IMR-90 (cell line): ENCODE measurements at places on chromosomes 3 and 15.

DNA sequence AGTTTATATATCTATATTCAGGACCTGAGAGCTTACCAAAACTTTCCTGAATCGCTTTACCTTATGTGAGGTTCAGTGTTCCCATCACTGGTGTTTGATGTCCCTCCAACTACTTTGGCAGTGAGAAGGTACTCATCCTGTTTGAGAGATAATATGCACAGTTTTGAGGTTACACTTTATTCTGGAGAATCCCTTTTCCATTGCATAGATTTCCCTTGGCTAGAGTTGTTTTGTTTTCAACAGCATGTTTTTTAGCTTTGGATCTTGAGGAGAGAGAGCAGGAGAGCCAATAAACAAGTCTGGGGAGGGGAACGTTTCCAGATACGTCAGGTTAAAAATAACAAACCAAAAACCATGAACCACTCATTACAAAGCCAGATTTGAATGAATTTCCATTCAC, 33.6 kb downstream of the CD200 start:
- no peak for DNase-seq
- 0 out of 2 replicates have a peak, but pooled peaks cover 2% of the 10 kb centered on the region for H3K36me3 ChIP-seq
- no peaks in the 10 kb centered on the region; the same call in 1 of the 2 replicates for H3K27me3 ChIP-seq
- H3K4me3 ChIP-seq, result no peak overlapping the region

DNA sequence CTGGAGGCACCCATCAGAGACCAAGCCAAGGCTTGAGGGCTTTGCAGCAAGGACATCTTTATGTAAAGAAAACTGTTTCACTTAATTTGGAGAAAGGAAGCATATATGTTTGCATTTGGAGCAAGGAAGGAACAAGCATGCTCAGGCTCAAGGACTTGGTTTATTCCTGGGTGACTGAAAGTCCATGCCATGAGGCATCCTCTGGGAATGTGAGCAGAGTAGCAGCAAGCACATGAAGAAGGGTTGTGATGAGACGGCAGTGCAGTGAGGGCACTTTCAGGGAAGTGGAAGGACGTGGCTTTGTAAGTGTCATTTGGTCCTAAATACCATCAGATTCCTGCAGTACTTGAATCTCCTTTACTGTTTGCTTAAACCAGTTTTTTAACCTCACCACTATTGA, 26.8 kb downstream of the POLG start:
- peak; percentile 82 for DNase-seq
- H3K4me1 ChIP-seq, result peaks cover 7% of the 10 kb centered on the region; the same call in 1 of the 2 replicates
- no peak overlapping the region for H3K4me3 ChIP-seq
- H3K27me3 ChIP-seq, result no peaks in the 10 kb centered on the region

GRCh38 chr3:17982211-17982880, 239.9 kb upstream of the TBC1D5 start:
- H3K36me3 ChIP-seq, result no peaks in the 10 kb centered on the region
- no peaks in the 10 kb centered on the region for H3K4me1 ChIP-seq
- no peak for DNase-seq
- H3K4me3 ChIP-seq, result no peak overlapping the region
- no peak overlapping the region for H3K27ac ChIP-seq
- H3K27me3 ChIP-seq, result no peaks in the 10 kb centered on the region

DNA sequence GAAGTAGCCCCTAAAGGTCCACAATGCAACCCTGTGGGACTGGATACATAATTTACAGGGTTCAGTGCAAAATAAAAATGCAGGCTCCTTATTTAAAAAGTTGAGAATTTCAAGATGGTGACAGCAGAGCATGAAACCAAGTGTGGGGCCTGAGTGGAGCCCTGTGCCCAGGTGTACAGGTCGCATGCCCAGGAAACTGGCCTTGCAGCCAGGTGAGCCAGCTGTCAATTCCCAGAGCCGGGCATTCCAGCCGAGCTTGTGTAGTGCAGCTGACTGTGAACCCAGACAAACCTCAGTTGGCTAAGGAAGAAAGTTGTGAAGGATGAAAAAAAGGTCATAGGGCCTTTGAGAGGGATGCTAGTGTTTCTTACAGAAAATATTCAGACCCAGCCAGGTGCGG, 27.6 kb downstream of the POPDC2 start:
- DNase-seq, result no peak
- H3K27me3 ChIP-seq, result no peaks in the 10 kb centered on the region
- no peak overlapping the region for H3K4me3 ChIP-seq
- no peaks in the 10 kb centered on the region for H3K36me3 ChIP-seq

DNA sequence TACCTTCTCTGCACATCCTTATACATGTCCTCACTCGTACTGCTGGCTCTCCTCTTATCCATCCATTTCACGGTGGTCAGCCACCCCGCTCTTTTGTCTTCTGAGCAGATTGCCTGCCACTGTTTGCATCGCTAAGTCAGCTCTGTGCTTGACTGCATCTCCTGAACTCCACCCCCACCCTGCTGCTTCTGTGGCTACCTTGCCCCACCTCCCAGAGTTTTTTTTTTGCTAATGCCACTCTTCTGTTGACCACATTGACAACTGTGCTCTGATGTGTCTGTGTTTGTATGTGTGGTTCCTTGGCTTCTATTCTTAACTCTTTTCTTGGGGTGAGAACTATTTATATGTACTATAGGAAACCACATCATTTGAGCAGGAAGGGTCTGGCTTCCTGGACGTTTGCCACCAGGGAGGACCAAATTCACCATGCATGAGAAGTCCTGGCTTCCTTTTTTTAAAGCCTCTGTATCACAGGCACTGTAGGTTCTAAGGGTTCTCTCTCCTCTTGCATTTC, 12.8 kb upstream of the MTMR10 start:
- H3K27ac ChIP-seq, result no peak overlapping the region
- H3K4me1 ChIP-seq, result peaks cover 2% of the 10 kb centered on the region
- peaks cover 8% of the 10 kb centered on the region for H3K27me3 ChIP-seq
- H3K36me3 ChIP-seq, result no peaks in the 10 kb centered on the region
- DNase-seq, result no peak

GRCh38 chr15:31419820-31420219, 93.2 kb downstream of the KLF13 start:
- H3K27me3 ChIP-seq, result no peaks in the 10 kb centered on the region
- H3K27ac ChIP-seq, result no peak overlapping the region
- H3K4me3 ChIP-seq, result no peak overlapping the region
- DNase-seq, result no peak

GRCh38 chr3:42711491-42712343, 9.1 kb upstream of the HHATL start:
- no peak for DNase-seq
- no peaks in the 10 kb centered on the region for H3K4me1 ChIP-seq
- H3K4me3 ChIP-seq, result no peak overlapping the region
- no peaks in the 10 kb centered on the region for H3K36me3 ChIP-seq
- peaks cover 61% of the 10 kb centered on the region for H3K27me3 ChIP-seq

GRCh38 chr3:73073091-73073707, 11.7 kb downstream of the EBLN2 start:
- H3K27ac ChIP-seq, result no peak overlapping the region
- H3K27me3 ChIP-seq, result no peaks in the 10 kb centered on the region
- DNase-seq, result peak; percentile 21
- H3K4me3 ChIP-seq, result no peak overlapping the region
- H3K36me3 ChIP-seq, result no peaks in the 10 kb centered on the region; the same call in 1 of the 2 replicates

DNA sequence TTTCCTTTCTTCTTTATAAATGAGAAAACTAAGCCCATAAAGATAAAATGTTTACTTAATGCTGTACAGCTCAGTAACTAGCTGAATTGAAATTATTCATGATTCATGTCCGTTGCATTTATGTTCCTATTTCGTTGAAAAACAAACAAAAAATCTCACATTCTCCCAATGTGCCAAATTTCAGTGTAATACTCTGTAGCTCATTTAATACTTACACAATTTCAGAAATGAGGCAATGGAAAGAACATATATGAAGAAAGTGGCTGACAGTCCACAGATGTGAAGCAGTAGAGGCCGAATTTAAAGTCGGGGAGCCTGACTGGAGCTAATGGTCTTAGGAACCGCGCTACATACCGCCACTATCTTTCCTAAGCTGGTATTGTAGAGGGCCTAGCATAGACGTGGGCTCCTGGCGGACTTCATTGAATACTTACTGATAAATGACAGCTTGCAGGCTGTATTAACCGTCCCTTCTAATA, 651 bp downstream of the PLSCR2 start:
- H3K4me1 ChIP-seq, result peaks cover 4% of the 10 kb centered on the region
- peak; percentile 8 for DNase-seq
- H3K36me3 ChIP-seq, result no peaks in the 10 kb centered on the region

- no peaks in the 10 kb centered on the region for H3K27me3 ChIP-seq
- no peaks in the 10 kb centered on the region for H3K36me3 ChIP-seq
- DNase-seq, result no peak
- H3K27ac ChIP-seq, result no peak overlapping the region
- H3K4me3 ChIP-seq, result no peak overlapping the region
- no peaks in the 10 kb centered on the region; the same call in 1 of the 2 replicates for H3K4me1 ChIP-seq
Measured at GRCh38 chr3:45566196-45566595, 28.4 kb upstream of the LIMD1 start.

- H3K4me3 ChIP-seq, result no peak overlapping the region
- H3K4me1 ChIP-seq, result 0 out of 2 replicates have a peak, but pooled peaks cover 3% of the 10 kb centered on the region
- H3K36me3 ChIP-seq, result no peaks in the 10 kb centered on the region
- DNase-seq, result peak; percentile 80
Measured at GRCh38 chr15:77840991-77841775, 208.5 kb upstream of the LINGO1 start.

GRCh38 chr3:146543461-146544001, 876 bp downstream of the PLSCR1 start:
- peak overlapping the region; percentile 89 for H3K27ac ChIP-seq
- H3K27me3 ChIP-seq, result no peaks in the 10 kb centered on the region
- H3K4me3 ChIP-seq, result peak overlapping the region; percentile 95
- peaks cover 8% of the 10 kb centered on the region; the same call in 1 of the 2 replicates for H3K4me1 ChIP-seq
- DNase-seq, result peak; percentile 16
- peaks cover 4% of the 10 kb centered on the region; the same call in 1 of the 2 replicates for H3K36me3 ChIP-seq

DNA sequence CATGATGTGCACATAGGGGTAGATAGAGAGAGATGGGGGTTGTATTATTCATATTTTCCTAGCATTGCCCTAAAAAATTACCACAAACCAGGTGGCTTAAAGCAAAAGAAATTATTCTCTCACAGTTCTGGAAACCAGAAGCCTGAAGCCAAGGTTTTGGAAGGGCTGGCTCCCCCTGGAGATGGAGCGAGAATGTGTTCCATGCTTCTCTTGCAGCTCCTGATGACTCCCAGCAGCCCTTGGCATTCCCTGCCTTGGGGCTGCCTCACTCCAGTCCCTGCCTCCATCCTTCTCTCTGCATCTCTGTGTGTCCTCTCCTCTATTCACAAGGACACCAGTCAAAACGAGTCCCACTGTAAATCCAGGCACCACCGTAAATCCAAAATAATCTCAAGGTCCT, 91.5 kb upstream of the FAM174B start:
- H3K27ac ChIP-seq, result no peak overlapping the region
- no peak for DNase-seq
- H3K27me3 ChIP-seq, result no peaks in the 10 kb centered on the region
- no peaks in the 10 kb centered on the region for H3K4me1 ChIP-seq

DNA sequence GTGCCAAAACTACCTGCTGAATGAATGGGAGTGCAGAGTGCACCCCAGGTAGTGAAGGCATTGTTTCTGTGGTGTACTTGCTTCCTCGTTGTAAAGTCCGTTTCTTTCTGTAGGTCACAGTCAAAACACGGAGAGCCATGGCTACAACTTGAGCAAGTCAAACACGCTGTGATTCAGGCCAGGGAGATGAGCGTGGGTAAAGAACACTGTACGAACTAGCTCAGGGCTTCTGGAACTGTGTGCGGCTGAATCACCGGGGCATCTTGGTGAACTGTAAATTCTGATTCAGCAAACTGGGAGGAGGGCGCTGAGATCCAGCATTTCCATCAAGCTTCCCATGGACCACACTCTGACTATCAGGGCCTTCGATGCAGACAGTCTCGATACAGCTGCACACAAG, 5.0 kb upstream of the TNK2 start:
- DNase-seq, result peak; percentile 12
- no peak overlapping the region for H3K4me3 ChIP-seq
- no peaks in the 10 kb centered on the region for H3K36me3 ChIP-seq
- peaks cover 10% of the 10 kb centered on the region for H3K27me3 ChIP-seq
- peaks cover 6% of the 10 kb centered on the region; the same call in 1 of the 2 replicates for H3K4me1 ChIP-seq

- DNase-seq, result no peak
- no peaks in the 10 kb centered on the region for H3K36me3 ChIP-seq
- H3K27me3 ChIP-seq, result no peaks in the 10 kb centered on the region; the same call in 1 of the 2 replicates
- H3K4me1 ChIP-seq, result no peaks in the 10 kb centered on the region
- H3K4me3 ChIP-seq, result no peak overlapping the region
Measured at GRCh38 chr3:107861904-107862303, 228.9 kb downstream of the CD47 start.

GRCh38 chr3:73094129-73094528, 32.7 kb downstream of the EBLN2 start:
- no peak for DNase-seq
- no peak overlapping the region for H3K27ac ChIP-seq
- no peak overlapping the region for H3K4me3 ChIP-seq
- H3K4me1 ChIP-seq, result no peaks in the 10 kb centered on the region
- peaks cover 4% of the 10 kb centered on the region; the same call in 1 of the 2 replicates for H3K27me3 ChIP-seq

DNA sequence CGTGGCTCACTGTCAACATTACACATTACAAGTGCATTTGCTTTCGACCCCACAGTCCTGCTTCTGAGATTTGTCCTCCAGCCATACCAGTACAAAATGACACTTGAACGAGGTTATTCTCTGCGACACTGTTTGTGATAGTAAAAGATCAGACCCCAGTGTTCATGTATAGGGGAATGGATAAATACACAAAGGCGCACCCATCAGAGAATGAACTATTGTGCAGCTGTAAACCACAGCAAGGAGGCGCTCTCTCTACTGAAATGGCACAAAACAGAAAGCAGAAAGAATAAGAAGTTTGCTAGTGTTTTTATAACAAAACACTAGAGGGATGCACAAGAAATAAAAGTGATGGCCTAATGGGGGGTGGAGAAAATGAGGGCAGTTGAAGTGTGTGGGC, 4.9 kb upstream of the CHSY1 start:
- no peaks in the 10 kb centered on the region for H3K27me3 ChIP-seq
- H3K4me1 ChIP-seq, result peaks cover 10% of the 10 kb centered on the region
- no peak overlapping the region for H3K27ac ChIP-seq
- H3K4me3 ChIP-seq, result no peak overlapping the region
- no peak for DNase-seq
- H3K36me3 ChIP-seq, result no peaks in the 10 kb centered on the region

DNA sequence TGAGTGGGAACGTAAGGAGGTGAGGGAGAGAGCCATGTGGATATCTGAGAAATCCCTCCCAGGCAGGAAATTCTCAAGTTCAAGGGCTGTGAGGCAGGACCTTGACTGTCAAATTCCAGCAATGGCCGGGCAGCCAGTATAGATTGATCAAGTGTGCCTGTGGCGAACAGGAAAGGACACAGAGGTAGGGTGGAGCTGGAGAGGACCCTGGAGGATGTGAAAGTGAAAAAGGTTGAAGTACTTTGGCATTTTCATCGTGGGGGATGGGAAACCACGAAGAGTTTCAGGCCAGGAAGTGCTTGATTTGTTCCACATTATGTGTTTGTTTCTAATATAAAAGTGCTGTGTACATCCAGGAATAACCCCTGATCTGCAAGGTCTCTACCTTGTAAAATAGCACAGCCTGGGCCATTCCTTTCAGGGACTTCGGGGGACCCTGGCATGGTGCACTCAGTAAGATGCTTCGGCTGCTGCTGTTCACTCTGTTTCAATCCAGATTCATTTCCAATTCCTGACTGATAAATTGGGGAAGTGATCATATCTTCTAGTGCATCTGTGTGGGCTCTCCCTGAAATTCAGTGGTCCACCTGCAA, 156.6 kb downstream of the MCTP2 start:
- no peak overlapping the region for H3K27ac ChIP-seq
- H3K27me3 ChIP-seq, result no peaks in the 10 kb centered on the region
- DNase-seq, result no peak
- H3K36me3 ChIP-seq, result 0 out of 2 replicates have a peak, but pooled peaks cover 1% of the 10 kb centered on the region
- no peak overlapping the region for H3K4me3 ChIP-seq
